Esophagus squamous epithelium (tissue), 5 donors: ENCODE measurements at places on chromosomes 4 and X.

- peak overlapping the region; percentile 91 for H3K27ac ChIP-seq
- no peaks in the 10 kb centered on the region for H3K36me3 ChIP-seq
- H3K4me3 ChIP-seq: peak overlapping the region; percentile 63
- no peak for DNase-seq
- no peaks in the 10 kb centered on the region for H3K4me1 ChIP-seq
These were observed 177.1 kb downstream of the CBR4 start for GRCh38 chr4:168832763-168833575.

DNA sequence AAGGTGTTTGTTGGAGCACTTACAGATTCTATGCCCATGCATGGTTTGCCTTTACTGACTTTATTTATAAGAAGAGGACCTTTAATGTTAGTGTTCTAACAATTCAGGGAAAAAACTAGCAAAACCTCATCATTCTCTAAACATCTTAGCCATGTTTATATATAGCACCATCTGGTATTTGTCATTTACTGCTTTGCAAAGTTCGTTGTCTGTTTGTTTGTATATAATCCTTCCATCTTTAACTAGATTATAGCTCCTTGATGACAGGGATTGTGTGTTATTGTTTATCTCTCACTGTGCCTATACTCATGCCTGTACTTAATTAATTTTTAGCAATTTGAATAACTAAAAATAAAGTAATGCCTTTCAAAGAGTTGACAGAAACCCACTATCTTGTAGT, 170.6 kb upstream of the PACRGL start:
- H3K36me3 ChIP-seq: no peaks in the 10 kb centered on the region
- H3K27ac ChIP-seq: no peak overlapping the region
- H3K27me3 ChIP-seq: no peaks in the 10 kb centered on the region
- no peak overlapping the region for H3K4me3 ChIP-seq
- no peaks in the 10 kb centered on the region for H3K4me1 ChIP-seq

DNA sequence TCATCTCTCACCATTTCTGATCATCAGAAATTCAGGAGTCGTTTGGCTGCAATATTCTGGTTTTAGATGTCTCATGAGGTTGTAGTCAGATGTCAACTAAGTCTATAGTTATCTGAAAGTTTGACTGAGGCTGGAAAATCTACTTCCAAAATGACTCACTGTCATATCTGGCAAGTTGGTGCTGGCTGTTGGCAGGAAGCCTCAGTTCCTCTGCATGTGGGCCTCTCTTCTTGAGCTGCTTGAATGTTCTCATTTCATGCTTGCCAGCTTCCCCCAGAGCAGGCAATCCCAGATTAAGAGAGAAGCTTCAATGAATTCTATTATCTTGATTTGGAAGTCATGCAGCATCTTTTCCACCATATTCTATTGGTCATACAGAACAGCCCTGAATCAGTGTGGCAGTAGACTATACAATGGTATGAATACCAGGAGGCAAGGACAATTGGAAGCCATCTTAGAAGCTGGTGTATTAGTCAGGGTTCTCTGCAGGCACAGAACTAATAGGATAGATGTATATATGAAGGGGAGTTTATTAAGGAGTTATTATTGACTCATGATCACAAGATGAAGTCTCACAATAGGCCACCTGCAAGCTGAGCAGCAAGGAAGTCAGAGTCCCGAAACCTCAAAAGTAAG, 46.8 kb upstream of the ELF2 start:
- no peak overlapping the region for H3K4me3 ChIP-seq
- no peak overlapping the region for H3K27ac ChIP-seq
- no peak for DNase-seq
- H3K4me1 ChIP-seq: no peaks in the 10 kb centered on the region

DNA sequence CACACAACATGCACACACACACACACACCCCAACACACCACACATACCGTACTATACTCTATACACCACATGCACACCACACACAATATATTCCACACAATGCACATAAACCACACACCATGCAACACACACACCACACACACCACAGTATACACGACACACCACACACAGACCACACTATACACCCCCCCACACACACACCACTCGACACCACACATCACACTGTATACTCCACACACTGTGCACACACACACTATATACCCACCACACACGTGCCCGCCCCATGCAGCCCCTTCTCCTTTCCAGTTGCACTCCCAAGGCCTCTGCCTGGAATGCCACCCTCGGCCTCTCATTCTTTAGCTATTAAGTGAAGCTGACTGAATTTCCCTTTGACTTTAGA, 148.2 kb upstream of the NOCT start:
- H3K27ac ChIP-seq: no peak overlapping the region
- no peak overlapping the region for H3K4me3 ChIP-seq
- no peak for DNase-seq
- H3K27me3 ChIP-seq: no peaks in the 10 kb centered on the region
- no peaks in the 10 kb centered on the region for H3K36me3 ChIP-seq

DNA sequence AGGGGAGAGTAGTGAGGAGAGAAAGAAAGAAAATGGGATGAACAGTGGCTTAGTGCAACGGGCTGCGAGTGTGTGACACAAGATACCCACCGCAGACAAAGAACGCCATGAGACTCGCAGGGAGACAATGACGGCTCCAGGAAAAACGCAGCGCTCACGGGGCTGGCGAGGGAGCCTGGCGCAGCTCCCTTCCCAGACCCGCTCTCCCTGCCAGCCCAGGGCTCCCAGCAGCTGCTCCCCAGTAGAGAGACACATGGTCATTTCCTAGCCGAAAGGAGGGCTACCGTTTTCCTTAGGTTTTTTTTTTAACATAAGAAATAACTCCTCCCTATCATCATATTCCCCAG, 149.5 kb downstream of the MAML3 start:
- H3K27ac ChIP-seq: peak overlapping the region; percentile 43
- H3K27me3 ChIP-seq: no peaks in the 10 kb centered on the region
- peak overlapping the region; percentile 19 for H3K4me3 ChIP-seq

DNA sequence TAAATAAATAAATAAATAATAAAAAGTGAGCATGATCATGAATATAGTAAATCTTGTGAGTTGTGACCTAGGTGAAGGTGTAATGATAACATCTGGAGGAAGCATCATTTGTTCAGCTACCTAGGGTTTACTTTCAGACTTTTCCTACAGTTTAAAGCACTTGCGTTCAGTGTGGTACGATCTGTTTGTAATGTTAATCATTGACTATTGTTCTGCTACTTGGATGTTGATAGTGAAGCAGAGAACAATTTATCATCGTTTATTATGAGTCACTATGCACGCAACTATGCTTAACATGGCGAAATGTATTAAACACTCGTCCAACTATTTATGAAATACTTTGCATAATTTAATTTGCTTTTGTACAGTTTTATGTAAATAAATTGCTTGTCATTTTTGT, 426.2 kb downstream of the PCDH7 start:
- DNase-seq: no peak

DNA sequence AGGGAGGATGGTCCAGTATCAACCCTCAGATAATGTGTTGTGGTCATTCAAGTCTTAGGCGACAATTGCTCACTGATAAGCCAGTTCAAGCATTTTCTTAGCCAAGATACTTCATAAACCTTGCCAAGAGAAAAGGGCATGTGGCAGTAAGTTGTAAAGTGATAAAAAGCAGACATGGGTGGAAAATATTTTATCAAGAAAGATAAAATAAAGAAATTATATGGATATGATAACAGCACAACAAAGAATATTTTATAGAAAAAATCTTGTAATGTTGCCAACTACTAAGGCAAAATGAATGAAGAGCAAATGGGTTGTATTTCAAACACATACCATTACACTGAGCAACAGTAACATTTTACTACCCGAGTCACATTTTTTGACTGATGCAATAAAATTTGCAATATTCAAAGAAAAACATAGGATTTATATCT, 217.4 kb upstream of the PITX2 start:
- H3K4me1 ChIP-seq: no peaks in the 10 kb centered on the region
- H3K4me3 ChIP-seq: no peak overlapping the region
- H3K27me3 ChIP-seq: no peaks in the 10 kb centered on the region
- H3K27ac ChIP-seq: no peak overlapping the region
- no peaks in the 10 kb centered on the region for H3K36me3 ChIP-seq
- DNase-seq: no peak

DNA sequence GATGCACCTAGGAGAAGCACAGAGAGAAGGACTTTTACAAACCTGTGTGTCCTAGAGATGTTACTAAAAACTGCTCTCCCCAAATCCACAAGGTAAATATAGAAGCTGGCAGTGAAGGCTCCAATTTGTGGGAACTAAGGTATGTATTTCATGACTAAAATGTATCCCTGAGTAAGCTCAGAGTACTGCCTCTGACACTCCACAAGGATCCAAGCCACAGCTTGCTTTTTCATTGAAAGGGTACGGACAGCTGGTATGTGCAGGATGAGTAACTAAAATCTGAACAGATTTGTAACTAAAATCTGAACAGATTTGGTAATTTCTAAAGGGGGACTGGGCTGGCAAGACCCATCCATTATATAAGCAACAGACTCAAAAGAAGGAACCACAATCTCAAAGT, 187.6 kb downstream of the DCLK2 start:
- H3K27ac ChIP-seq: no peak overlapping the region
- no peak overlapping the region for H3K4me3 ChIP-seq
- no peak for DNase-seq

GRCh38 chr4:23877758-23878229, 12.1 kb downstream of the PPARGC1A start:
- peaks cover 3% of the 10 kb centered on the region for H3K4me1 ChIP-seq
- H3K27me3 ChIP-seq: no peaks in the 10 kb centered on the region
- H3K4me3 ChIP-seq: no peak overlapping the region
- H3K36me3 ChIP-seq: no peaks in the 10 kb centered on the region
